SK-N-SH (cell line): ENCODE measurements at places on chromosomes 6 and 20.
A peak's percentile ranks its signal among the peaks of the same experiment; 100 is the strongest.

DNA sequence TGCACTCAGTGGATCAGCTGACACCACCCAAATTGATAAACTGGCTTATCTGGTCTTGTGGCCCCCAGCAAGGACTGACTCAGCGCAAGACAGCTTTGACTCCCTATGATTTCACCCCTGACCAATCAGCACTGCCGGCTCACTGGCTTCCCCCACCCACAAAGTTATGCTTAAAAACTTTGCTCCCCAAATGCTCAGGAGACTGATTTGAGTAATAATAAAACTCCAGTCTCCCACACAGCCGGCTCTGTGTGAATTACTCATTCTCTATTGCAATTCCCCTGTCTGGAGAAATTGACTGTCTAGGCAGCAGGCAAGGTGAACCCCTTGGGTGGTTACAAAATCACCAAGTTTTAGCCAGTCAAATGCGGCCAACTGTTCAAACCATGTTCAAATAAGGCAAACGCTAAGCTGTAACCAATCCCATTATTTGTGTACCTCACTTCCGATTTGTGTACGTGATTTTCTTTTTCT, 32.5 kb downstream of the SLC22A2 start:
- no peak for DNase-seq

- DNase-seq, result no peak
These were observed 310.7 kb upstream of the PREP start for GRCh38 chr6:105713474-105714118.

DNA sequence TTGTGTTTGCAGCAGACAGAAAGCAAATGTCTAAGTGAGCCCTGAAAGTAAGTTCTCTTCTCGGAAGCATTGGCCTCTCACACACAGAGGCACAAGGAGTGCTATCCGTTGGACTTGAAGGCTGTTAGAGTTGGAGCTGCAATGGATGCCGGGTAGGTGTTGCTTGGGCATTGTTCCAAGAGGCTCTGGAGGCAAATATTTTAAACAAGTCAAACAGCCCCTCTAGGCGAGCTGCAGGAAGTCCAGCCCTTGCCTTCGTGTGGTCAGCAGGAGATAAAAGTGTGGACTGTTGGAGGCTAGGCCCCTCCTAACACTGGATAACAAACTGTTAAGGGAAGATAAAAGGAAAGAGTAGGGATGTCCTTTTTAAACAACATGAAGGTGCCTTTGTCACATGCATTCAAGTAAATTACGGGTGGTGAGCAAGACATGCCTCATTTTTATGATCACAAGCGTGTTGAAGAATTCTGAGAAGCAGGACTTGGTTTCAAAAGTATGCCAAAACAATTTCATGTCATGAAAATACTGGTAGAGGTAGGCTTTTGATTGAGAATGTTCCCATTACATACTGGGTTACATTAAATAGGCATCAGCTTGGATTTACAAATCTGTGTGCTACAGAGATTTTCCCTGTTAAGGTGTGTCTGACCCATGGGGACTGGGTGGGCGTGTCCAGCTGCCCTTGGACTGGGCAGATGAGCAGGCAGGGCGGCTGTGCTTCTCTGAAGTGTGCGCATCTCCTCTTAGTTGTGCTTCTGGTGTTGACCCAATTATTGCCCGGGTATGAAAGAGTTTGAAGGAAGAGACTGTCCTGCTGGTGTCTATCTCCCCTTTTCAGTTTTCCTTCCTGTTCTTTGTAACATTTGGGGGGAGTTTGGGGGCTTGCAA, 57.5 kb downstream of the RREB1 start:
- DNase-seq, result no peak

GRCh38 chr6:150586850-150587359, 12.8 kb upstream of the PLEKHG1 start:
- no peak for DNase-seq

DNA sequence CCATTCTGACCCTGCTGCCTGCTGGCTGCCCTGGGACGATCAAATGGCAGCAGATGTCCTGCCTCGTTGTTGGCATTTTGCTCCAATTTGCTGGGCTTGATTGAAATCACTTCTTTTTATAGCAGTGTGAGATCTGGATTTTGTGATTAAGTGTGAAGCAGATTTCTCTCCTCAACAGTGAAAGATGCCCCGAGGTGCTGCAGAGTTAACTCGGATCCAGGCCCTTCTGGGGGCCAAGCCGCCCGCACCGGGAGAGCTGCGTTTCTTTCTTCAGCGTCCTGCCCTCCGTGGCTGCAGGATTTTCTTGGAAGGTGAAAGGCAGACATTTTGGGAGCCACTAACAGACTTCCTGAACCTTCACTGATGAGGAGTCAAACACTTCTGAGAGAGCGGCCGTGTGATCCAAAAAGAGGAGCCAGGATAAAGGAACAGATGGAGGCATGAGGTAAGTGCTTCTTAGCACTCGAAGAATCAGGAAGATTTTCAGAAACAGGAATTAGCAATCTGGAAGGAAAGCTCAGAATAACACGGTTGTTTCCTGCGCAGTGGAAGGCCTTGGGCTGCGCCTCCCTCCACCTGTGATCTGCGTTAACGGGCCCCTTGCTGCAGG, 139.5 kb upstream of the AFDN start:
- DNase-seq, result no peak

- DNase-seq, result no peak
These were observed 75.9 kb downstream of the DHX35 start for GRCh38 chr20:39038047-39038446.

DNA sequence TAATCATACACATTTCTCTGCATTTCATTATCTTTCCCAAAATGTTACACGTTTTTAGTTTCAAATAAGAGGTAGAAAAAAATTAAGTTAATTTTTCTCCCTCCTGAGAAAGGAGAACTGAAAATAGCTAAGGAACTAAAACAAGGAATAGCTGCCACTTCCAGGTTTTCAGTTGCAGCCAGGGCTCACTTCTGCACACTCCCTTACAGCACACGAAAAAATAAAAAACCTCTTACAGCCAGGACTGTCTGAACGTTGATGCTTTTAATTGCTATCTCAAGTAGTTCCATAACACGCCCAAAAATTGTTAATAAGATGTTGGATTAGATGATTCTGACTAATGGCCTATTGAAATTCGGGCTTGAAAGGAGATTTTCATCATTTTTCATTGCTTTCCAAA, 153.7 kb upstream of the THBS2 start:
- no peak for DNase-seq

DNA sequence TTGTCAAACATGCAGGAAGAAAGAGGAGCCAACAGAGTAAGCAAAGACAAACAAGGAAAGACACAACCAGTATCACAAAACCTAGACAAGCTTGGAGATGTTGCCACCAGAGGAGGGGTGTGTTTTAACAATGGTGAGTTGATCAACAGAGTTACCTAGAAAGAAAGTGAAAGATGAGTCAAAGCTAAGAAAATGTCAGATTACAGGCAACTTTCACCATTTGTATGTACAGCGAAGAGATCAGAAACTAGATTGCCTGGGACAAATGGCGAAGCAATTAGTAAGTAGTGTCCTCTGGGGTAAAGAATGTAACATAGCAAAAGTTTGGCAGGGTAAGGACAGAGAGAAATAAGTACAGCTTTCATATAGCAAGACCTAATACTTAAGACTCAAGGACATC, 51.6 kb upstream of the POU3F2 start:
- DNase-seq, result no peak

DNA sequence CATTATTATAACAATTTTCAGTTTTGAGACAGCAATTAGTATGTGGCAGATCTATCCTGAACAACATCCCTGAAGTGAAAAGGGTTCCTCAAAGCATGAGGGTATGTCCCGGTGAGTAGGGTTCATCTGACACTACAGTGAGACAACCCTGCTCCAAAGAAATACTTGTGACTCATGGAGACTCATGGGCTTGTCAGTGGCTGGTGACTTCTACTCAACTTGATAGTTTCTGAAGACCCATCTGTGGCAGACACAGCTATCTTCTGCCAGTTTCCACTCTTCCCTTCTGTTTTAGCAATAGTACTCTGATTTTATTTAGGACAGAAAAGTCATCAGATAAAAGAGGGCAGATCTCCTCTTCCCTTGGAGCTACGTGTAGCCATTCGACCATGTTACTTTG, 41.4 kb downstream of the MAP3K7 start:
- DNase-seq, result no peak

GRCh38 chr20:34675561-34675960, 1.3 kb downstream of the PIGU start:
- DNase-seq, result no peak

- DNase-seq, result peak; percentile 57
These were observed 94.2 kb upstream of the EXOC2 start for GRCh38 chr6:786946-787763.

- no peak for DNase-seq
These were observed 263.0 kb downstream of the SMOC2 start for GRCh38 chr6:168703990-168704389.

GRCh38 chr6:56699066-56699654, 56.5 kb upstream of the DST start:
- DNase-seq, result no peak

GRCh38 chr6:97702248-97702647, 419.2 kb upstream of the MMS22L start:
- DNase-seq, result peak; percentile 17

GRCh38 chr6:167089243-167090142, 33.4 kb upstream of the CCR6 start:
- DNase-seq, result no peak

- DNase-seq, result no peak
These were observed 6.6 kb downstream of the TRAM2 start for GRCh38 chr6:52570291-52570700.

DNA sequence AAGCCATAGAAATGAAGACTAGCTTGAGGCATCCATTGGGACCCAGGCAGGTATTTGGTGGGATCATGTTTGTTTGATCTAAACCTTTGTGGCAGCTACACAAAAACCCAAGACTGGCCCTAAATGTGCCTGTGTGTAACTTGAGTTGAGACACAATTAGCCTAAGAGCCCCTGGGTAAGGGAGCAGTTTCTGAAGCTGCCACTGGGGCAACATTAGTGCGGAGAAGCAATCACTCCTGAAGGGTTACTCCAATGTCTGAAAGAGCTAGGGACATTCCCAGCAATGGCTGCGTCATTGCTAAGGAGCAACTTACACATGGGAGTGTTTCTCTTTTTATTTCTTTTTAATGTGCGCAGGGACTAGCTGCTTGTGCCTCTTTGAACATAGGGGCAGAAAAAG, 67.9 kb upstream of the EEF1E1 start:
- no peak for DNase-seq

GRCh38 chr6:161100072-161100471, 108.5 kb downstream of the MAP3K4 start:
- no peak for DNase-seq

- DNase-seq, result no peak
These were observed 167.3 kb upstream of the AKIRIN2 start for GRCh38 chr6:87869064-87869905.

GRCh38 chr20:19428324-19428723, 215.9 kb downstream of the SLC24A3 start:
- no peak for DNase-seq

GRCh38 chr20:16821211-16822089, 73.3 kb downstream of the OTOR start:
- DNase-seq, result peak; percentile 47

- DNase-seq, result no peak
These were observed 610.6 kb downstream of the HDGFL1 start for GRCh38 chr6:23179994-23180393.

DNA sequence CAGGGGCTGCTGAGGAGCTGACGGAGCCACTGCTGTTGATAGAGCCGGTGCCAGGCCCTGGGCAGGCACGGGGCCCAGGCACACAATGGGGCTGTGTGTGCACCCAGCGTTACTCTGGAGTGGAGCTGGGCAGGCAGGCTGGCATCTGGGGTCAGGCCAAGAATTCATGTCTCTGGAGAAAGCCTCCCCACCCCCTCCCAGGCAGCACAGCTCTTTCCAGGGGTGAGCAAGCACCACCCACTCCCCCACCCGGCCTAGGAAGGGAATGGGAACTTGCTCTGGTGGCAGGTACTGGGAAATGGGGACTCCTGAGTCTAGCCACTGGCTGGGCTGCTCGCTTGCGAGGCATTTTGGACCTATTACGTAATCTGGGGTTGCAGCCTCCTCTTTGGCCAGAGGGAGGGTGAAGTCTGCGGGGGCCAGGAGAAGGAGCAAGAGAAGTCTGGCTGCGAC, 22.7 kb downstream of the TFEB start:
- DNase-seq, result no peak

- no peak for DNase-seq
These were observed 46.3 kb downstream of the PPP1R14C start for GRCh38 chr6:150189122-150189521.

DNA sequence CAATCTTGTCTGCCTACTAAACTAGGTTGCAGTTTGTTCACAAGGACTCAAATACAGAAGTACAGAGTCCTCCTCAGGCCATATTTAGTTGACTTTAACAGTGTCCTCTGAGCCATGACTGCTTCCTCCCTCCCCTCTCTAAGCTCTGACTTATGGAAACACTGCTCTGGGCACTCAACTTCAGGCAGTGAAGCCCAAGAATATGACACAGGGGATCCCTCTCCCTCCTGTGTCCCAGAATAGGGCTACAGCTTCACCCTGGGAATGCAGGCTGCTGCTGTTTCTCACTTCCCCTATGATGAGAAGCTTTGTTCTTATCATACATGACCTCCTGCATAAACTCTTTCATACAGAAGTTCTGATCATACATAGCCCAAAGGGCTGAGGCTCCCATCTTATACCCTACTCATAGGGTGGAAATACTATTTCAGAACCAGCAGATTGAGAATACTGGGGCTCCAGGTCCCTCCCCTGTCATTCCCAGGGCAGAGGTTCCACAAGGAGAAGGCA, 97.3 kb upstream of the UST start:
- no peak for DNase-seq

- DNase-seq, result no peak
These were observed 38.0 kb downstream of the CITED2 start for GRCh38 chr6:139336488-139336887.

DNA sequence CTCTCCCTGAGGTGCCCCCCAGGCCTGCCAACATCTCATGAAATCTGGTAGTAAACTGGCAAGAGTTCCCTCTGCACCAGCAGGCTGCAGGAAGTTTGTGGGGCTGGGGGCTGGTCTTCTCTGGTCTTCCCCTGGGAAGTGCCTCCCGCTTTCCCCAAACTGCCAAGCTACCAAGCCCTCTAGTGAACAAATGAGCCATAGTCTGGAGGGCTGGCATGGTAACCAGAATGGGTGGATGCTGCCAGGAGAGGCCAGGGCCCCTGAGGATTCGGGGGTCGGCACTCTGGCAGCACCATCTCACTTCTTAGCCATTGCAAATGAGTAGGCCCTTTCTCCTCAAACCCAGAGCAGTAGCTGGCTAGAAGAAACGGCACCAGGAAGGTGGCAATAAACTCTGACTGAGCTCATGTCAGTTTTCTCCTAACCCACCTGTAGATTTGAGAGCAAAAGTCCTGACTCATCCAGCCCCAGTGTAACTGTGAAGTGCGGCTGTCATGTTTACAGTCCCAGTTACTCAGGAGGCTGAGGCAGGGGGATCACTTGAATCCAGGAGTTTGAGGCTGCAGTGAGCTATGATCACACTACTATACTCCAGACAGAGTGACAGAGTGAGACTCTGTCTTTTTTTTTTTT, 35.9 kb downstream of the ZC3H12D start:
- no peak for DNase-seq
